ENCODE measurements at places on chromosomes 2 and 18.

DNA sequence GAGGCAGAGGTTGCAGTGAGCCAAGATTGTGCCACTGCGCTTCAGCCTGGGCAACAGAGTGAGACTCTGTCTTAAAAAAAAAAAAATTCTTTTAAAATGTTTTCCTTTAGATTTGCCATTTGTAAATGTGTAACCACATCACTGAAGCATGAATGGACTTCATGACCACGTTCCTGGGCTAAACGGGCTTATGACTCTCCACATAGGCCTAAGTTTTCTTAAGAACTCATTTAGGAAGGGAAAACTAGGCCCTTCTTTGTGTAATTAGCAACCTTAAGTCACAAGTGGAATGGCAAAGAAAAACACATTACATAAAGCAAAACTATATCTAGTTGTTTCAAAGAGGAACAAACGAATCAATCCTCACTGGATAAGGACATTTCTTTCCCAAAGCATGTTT lies 99.5 kb downstream of the MEIS1 start:
- DNase-seq = no peak

- no peak for DNase-seq
These were observed 690.0 kb downstream of the SATB2 start for GRCh38 chr2:198767694-198768093.

DNA sequence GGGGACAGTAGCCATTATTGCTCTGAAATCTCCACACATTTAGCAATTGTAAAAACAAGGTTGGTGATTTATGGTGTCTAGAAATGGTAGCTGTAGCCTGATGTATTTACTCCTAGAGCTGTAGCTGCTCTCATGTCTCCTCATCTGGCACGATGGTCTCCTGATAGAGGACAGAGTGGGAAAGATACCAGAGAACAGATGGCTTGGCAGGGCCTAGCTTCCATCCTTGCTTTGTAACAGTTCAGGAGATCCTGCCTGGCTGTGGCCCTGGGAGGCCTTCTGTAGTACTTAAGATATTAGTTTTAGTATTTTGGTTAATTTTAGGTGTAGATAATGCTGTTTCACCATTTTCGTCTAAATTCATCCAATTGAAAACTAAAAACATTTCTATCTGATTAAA lies 6.7 kb downstream of the ATG16L1 start:
- DNase-seq = no peak

- DNase-seq = no peak
These were observed 18.7 kb upstream of the TMEM200C start for GRCh38 chr18:5914016-5914415.

DNA sequence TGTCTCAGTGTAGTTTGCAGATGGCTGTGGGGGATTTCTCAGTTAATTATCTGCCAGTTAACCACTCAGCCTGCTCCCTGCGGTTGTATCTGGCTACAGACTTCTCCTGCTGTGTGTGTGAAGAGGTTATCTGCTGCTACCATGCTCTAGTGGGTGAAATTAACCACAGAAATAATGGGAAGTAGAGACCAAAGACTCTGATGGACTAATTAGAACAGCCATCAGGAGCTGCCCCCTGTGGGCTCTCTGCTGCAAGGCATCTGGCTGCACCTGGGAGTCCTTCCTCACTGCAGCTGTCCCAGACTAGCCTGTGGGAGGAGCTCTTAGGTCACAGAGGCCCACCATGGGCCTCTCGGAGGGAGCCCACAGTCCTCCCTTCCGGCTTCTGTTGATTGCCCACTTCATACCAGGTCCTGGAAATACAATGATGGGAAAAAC lies 66.6 kb downstream of the CTIF start:
- DNase-seq = peak; percentile 99

- DNase-seq = no peak
These were observed 256.0 kb upstream of the FANCL start for GRCh38 chr2:58497168-58497567.

GRCh38 chr2:73156539-73157124 lies 43.9 kb upstream of the RAB11FIP5 start:
- DNase-seq = peak; percentile 74

DNA sequence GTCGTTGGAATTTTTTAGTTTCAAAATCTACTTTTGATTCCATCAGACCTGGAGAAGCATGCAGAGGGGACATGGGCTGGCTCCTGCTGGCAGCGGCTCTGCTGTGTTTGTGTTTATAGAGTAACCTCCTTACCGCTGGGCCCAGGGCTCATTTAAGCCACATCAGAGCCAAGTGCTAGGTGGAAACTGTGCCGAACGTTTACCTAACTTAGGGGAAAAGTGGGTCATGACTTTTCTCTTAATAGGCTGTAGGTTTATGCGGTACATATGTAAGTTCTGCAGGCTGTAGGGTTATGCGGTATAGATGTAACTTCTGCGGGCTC lies 17.7 kb downstream of the CNDP2 start:
- no peak for DNase-seq

DNA sequence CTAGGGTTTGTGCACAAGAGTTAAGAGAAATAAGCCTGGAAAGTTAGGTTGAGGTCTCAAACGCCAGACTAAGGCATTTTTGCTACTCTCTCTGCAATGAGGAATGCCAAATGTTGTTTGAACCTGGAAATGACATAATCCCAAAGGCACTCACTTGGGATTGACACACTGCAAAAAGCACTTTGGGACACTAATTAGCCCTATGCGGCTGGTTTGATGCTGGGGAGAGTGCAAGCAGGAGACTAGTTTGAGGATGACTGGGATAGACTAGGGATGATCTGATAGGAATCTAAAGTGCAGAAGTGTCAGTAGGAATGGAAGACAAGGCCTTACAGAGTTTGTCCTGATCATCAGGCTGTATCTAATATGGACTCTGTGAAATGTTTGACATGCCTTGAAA lies 469.0 kb downstream of the SLC4A3 start:
- no peak for DNase-seq

DNA sequence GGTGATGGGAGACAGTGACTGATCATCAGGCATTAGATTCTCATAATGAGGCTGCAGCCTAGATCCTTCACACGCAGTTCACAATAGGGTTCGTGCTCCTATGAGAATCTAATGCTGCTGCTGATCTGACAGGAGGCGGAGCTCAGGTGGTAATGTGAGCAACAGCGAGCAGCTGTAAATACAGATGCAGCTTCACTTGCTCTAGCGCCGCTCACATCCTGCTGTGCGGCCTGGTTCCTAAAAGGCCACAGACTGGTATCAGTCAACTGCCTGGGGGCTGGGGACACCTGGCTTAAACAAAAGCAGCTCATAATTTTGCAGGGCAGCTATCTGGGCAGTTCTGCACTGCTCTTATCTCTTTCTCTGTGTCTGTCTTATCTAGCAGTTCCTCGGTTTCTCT lies 20.4 kb upstream of the CD226 start:
- no peak for DNase-seq

DNA sequence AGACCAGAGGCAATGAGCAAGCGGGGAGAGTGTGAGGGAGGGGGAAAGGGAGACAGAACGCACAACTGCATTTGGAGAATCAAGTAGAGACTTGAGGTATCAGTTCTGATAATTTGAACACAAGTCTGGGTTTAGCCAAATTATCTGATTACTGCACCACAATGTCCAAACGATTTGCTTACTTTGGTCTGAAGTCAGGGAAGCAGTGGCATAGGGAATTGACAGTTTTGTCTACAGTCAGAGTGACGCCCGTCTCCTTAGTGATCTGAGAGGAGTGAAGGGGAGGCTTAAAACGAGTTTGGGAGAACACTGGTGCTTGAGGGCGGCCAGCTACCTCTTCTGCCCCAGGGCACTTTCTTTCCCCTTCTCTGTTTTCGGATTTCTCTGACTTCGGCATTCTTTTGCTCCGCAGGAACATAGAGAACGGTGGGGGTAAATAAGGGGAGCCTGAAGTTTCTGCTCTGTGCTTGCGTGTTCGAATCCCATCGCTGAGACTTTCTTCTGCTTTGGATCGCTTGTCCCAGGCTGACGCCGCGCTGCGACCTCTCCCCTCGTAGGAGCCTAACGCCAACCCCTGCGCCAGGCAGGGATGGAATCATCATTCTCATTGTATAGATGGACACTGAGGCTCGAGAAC lies 2.9 kb upstream of the DLX2 start:
- peak; percentile 20 for DNase-seq

- peak; percentile 62 for DNase-seq
These were observed 19.0 kb downstream of the DYNC1I2 start for GRCh38 chr2:171706152-171706803.

GRCh38 chr18:51520676-51521180 lies 323.2 kb upstream of the MEX3C start:
- peak; percentile 7 for DNase-seq

DNA sequence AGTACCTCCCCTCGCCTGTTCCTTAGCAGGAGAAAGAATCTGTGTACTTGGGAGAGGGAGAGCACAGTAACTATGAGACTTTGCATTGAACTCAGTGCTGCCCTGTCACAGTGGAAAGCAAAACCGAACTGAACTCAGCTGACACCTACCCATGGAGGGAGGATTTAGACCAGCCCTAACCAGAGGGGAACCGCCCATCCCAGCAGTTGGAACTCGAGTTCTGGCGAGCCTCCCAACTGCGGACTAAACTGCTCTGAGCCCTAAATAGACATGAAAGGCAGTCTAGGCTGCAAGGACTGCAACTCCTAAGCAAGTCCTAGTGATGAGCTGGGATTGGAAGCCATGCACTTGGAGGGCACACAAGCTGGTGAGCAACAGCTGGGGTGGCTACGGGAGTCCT lies 110.4 kb downstream of the GRB14 start:
- DNase-seq = no peak

DNA sequence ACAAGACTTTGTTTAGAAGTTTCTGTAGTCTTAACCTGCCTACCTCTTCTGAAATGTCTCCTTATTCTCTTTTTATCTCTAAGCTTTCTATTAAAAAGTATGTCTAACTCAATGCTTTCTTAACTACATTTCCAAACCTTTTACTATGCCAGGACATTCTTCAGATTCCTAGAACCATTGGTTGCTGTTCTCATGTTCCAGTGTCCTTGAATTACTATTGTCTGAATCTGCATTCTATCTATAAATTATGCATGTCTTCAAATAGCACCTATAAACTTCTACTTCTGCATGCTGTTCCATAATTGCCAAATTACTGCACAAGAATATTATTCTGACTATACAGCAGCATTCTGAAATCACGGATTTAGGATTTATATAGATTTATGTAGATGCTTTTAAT lies 166.0 kb upstream of the VWC2L start:
- DNase-seq = no peak

DNA sequence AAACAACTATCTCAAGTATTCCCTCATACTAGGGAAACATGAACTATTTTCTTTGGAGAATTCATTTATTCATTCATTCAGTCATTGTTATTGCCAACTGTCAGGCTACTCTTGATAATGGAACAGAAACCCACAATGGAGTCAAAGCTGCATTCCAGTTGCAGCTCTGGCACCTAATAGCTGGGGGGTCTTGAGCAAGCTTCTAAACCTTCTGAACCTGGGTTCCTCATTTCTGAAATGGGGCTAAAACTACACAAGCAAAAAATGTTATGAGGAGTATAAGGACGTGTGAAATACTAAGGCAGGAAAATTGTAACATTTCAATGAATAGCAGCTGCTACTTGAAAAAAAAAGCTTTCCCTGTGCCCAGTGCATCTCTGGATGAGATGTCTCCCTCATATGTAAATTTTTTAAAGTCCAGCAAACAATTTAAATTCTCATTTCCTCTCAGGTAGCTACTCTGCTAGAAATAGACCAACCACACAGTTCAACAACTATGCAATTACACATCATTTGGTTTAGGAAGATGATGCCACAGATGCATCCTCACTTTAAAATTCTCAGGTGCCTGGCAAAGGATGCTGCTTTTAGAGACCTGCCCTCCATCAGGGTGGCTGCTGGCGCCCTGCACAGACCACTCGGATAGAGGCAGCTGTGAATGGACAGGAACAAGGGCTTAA lies 38.5 kb downstream of the SPRED2 start:
- DNase-seq = peak; percentile 46

- peak; percentile 14 for DNase-seq
These were observed 87.5 kb downstream of the TFCP2L1 start for GRCh38 chr2:121197369-121198091.

DNA sequence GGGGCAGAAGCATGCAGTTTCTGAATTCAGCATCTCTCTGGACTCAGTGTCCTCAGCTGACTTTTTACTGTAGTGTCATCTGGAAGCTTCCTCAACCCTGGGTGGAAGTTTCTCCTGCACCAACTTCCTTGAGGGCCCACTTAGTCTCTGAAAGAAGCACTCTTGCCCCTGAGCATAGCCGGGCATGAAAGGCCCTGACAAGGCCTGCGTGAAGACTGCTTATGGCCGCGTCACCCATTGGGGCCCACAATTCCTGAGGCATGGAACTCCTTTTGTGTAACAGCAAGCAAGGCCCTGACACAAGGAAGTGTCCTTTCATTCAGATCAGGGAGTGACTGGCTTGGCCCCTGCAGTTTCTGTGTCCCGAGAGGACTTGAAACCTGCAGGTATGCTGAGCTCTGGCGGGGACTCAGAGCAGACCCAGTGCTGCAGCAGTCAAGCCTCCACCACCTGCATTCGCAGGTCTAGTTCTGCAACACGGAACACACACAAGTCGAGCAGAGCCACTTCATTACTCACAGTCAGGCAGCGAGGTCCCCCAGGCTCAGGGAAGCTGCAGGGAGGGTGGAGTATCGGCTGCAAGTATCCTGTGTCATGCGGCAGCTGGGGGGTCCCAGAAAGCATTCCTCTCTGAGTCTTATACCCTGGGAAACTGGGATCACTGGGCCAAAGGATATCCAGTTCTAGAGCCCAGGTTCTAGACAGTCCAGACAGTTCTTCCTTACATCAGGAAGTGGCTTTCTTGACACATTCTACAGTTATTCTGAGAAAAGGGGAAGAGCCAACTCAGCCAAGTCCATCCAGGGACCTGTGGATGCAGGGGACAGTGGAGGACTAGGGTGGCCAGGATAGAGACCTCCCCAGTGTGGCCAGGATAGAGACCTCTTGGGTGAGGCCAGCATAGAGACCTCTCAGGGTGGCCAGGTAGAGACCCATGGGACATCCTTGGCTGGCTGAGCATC lies 35.6 kb upstream of the PRLH start:
- DNase-seq = no peak

- DNase-seq = no peak
These were observed 14.7 kb downstream of the RRM2 start for GRCh38 chr2:10137053-10137843.

DNA sequence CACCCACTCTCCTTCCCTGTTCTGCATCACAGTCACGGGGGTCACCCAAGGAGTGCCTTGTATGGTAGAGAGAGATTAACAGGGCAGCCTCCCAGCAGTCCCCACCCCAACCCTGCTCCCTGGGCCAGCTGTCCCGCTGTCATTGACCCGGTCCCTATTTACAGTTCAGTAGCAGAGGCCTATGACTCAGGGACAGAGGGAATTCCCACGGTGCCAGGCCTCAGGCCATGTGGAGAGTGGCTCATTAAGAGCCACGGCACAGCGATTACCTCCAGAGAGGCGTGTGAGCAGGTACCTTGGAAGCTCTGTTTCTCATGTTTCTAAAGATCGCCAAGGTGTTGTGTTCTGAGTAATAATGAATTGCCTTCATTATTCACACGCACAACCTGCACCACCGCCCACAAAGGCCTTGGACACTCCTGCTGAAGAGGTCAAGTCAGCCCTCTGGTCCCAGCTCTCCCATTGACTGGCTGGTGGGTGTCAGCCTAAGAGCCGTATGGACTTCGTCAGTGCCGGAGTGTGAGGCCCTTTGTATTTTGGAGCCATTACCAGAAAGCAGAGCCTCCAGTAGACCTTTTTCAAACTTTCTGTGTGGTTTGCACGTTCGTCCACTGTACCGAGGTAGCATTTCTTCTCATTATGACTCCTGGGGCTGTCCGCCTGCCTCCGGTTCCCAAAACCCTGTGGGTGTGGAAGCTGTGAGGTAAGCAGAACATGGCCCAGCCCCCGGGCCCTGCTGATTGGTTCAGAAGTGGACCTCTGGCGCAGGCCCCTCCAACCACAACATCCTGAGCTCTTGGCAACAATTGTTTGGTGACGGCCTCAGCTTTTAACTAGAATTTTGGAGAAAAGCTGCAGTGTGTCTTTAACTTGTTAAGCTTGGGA lies 47.0 kb downstream of the SERTAD2 start:
- peak; percentile 97 for DNase-seq
